ENCODE measurements at places on chromosomes 4 and X. TPM values are rescaled to one million over a fixed set of nuclear protein-coding genes. Genes with fewer than 3 reads are reported as not detected.
A peak's percentile ranks its signal among the peaks of the same experiment; 100 is the strongest.

DNA sequence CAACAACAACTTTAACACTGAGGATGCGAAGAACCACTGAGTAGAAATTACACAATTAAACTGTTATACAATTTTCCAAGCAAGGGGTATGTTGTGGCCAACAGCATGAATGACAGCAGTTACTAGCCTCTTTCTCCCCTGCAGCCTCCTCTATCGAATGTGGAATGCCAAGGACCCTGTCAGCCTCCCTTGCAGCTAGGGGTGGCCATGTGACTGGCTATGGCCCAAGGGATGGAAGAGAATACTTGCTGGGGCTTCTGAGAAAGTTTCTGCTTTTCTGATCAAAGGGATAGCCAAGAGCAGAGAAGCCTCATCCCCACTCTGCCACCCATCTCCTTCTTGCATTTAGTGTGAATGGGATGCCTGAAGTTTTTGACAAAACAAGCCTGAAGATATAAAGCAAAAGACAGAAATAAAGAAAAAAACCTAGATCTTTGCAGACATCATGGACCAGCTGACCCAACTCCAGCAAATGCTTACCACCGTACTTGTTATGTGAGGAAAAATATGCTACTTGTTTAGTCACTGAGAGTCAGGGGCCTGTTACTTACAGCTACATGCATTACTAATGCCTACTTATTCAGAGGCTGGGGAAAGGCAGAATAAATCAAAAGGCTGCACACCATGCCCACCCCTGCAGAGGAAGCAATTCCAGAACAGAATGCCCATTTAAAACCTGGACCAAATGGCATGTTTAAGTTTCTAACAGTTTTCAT is 32.0 kb downstream of the DCTD start:
- no peak overlapping the region for H3K27ac ChIP-seq
- ATAC-seq: no peak
- no peak overlapping the region for H3K4me3 ChIP-seq

GRCh38 chr4:98601708-98602107 is 56.7 kb downstream of the TSPAN5 start:
- H3K36me3 ChIP-seq: no peaks in the 10 kb centered on the region
- no peak overlapping the region for H3K27ac ChIP-seq
- H3K4me1 ChIP-seq: no peaks in the 10 kb centered on the region
- ATAC-seq: no peak
- no peak overlapping the region for H3K4me3 ChIP-seq

Gene CNGA1
- 1.8 TPM for total RNA-seq

DNA sequence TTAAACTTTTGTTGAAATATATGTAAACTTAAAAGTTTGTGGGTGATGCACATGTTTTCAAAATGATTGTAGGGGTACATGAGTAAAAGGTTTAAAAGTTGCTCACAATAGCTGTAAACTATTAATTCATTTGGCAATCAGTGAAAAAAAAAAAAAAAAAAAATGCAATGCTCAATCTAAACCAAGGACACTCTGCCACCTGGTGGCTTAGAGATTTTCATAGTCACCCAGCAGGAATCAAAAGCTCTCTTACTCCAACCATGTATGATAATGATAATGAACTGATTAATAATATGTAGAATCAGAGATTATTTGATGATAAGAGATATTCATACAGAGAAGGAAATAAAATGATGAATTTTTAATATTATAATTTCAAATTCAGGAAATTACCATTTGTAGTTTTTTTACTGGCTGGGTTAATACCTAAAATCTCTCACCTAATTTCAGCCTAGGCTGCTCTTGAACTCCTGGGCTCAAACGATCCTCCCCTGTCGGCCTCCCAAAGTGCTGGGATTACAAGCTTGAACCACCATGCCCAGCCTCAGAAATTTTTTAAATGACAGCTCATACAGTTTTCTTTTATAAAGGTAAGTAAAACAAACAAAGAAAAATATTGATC is 46.9 kb upstream of the SLC25A4 start:
- ATAC-seq: no peak
- no peak overlapping the region for H3K4me3 ChIP-seq
- no peak overlapping the region for H3K27ac ChIP-seq
- no peaks in the 10 kb centered on the region for H3K4me1 ChIP-seq

DNA sequence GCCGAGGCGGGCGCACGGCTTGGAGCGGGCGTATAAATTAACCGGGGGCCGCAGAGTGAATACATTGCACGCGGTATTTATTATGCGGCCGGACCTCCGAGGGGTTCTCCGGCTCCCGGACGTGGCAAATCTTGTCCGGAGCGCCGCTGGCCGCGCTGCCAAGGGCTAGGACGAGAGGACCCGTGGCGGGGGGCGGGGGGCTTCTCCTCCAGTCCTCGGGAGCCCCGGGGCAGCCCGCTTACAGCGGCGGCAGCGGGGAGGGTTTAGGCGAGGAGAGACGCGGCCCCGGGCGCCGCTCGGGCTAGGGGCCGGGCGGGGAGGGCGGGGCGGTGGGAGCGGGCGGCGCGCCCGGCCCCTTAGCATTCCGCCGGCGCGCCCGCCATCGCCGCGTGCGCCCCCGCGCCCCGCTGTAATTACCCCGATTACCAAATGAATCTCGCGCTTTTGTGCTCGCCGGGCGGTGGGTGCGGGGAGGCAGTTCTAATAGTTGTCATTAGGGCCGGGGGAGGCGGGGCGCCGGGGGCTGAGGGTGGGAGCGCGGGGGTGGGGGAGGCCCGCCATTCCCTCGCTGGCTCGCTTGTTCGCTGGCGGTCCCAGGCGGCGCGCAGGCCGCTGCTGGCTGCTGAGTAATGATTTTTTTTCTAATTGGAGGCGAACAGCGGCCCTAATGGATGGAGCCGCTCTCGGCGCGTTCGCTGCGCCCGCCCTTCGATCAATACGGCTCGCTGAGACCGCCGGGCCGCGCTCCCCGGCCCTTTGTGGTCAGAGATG is 276.6 kb downstream of the BCOR start:
- H3K27ac ChIP-seq: no peak overlapping the region
- ATAC-seq: peak; percentile 34
- H3K4me1 ChIP-seq: no peaks in the 10 kb centered on the region

DNA sequence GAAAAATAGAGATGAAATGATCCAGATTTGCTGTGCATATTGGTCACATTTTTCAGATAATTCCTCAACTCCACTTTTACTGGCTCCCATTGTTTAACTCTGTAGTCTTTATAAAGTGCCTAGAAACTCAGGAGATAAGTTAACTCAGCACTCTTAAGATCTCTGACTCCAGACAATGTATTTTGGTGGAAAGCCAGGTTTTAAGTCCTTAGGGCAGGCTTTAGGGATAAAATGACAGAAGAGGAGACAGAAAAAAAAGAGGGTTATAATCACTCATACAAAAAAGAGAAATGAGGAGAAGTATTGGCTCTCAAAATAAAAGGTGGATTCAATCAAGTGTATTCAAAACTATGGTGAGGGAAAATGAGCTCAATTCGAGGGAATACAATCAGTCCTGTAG is 674.8 kb upstream of the INTU start:
- no peak overlapping the region for H3K27ac ChIP-seq
- no peak overlapping the region for H3K4me3 ChIP-seq
- no peaks in the 10 kb centered on the region for H3K36me3 ChIP-seq
- H3K27me3 ChIP-seq: no peaks in the 10 kb centered on the region
- H3K4me1 ChIP-seq: no peaks in the 10 kb centered on the region

DNA sequence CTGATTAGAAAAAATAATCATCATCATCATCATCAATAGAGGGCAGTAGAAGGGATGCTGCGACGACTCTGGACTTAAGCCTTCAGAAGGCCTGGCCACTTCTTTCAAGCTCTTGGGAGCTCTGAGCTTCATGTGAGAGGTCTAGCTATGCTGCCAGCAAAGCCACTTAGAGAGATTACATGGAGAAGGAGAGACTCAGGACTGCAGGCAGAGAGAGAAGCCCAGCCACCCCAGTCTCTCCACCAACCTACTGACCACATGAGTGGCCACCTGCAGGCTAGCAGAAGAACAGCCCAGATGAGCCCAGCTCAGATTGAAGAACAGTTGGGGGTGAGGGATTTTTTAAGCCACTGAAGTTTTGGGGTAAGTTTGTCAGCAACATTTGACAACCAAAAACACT is 17.1 kb upstream of the TMEM150C start:
- H3K27ac ChIP-seq: no peak overlapping the region
- H3K4me3 ChIP-seq: no peak overlapping the region

DNA sequence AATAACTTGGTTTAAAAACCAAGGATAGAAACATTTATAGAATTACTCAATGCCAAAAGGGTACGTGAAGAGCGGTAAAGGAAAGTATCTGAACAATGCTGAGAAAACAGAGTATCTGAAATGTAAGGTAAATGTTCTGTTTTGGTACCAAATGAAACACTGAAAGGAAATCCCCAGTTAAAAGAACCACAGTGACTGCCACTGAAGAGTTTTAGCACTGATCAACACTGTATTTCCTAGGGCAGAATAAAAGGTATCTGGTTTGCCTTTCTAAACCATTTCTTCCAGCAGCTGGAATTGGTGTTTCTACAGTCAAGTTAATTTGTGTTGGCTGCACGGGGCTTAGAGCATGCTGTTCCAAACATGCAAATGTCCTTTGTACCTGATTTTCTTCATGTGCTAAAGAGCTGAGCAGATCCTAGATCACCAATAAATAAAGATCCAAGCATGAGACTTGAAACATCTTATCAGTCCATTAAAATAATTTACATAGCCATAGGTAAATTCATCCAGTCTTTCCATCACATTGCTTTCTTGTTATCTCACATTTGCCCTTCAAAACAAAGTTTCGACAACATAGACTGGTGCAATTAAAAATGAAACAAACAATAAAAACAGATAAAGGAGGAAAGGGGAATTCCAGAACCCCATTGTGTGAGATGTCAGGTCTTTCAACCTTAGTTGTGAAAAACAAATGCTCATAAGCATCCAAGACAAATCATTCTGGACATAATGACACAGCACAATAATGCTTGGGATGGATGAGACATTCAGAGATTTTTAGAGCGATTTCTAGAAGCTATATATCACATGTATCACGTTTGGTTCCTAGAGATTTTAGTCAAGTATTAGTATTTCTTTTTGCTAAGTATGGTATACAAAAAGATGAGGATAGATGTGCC is 38.6 kb downstream of the MFAP3L start:
- H3K4me3 ChIP-seq: no peak overlapping the region
- no peaks in the 10 kb centered on the region for H3K4me1 ChIP-seq
- H3K27ac ChIP-seq: no peak overlapping the region
- no peaks in the 10 kb centered on the region for H3K36me3 ChIP-seq
- no peak for ATAC-seq

DNA sequence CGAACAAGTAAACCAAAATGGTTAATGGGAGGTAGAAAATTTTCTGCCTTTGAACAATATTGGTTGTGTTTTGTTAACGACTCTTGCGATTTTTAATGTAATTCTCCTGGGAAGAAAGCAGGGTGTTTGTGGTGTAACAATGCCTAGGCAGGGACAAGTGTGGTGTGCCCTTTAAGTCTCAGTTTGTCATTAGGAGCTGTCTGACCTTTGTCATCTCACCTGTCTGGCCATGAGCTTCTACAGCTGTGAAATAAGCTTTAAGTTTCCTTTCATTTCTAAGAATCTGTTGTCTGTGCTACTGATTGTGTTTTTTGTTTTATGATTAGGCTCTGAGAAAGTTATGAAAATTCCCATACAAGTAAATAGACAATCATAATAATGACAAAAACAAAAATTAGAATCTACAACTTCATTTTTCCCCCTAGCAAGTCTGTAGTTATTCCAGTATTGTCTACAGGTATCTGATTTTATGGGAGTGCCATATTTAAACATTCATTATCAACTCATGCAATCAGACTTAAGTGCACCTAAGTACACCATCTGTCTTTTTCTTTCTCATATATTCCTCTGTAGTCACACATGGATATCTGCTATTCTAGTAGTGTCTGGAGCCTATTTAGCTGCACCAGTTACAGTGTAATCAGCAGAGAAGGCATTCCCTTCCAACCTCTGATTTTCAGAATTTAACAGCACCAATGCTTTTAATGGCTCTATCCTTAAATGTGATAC is 203.5 kb downstream of the PPARGC1A start:
- no peaks in the 10 kb centered on the region for H3K27me3 ChIP-seq
- ATAC-seq: no peak
- H3K4me3 ChIP-seq: no peak overlapping the region
- H3K27ac ChIP-seq: no peak overlapping the region
- no peaks in the 10 kb centered on the region for H3K36me3 ChIP-seq
- no peaks in the 10 kb centered on the region for H3K4me1 ChIP-seq

Gene FAM9A
- total RNA-seq: not detected

DNA sequence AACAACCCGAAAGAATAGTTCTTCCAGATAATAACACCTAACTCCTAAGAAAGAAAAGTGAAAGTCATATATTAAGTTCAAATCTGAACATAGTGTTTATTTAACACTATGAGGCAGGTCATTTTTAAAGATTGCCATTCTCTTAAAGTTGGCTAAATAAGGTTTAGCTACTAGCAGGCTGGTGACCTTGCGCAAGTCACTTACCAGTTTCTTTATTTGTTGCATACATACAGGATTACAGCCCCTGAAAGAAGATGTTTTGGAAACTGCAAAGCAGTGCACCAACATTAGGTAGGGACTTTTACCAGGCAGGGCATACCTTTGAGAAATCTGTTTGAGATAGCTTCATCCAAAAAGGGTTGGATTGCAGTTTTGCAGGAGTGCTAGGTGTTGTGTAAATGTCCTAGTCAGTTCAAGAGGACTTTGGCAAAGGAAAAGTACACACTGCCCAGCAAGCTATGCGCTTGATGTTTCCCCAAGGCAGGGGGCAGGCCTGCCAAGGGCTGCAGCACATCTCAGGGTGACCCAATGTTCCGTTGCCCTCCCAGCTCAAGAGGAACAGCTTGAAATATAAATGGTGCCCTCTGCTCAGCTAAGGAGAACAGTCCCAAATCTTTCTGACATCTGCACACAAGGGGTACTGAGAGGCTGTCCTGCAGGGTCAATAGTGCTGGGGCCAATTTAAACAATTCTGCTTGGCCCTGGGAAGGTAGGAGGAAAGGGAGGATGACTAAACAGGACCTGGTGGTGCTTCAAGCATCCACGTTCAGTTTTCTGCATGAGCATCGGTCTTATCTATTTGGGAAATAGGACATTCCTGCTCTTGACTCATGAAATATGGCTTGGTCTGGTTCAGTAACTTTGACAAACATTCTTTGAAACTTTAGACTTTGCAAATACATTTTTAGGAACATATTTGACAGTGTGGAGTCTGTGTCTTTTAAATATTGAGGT is 130.8 kb downstream of the COL4A6 start:
- no peaks in the 10 kb centered on the region for H3K27me3 ChIP-seq
- peak overlapping the region; percentile 68 for H3K27ac ChIP-seq
- H3K4me3 ChIP-seq: no peak overlapping the region
- H3K4me1 ChIP-seq: peaks cover 5% of the 10 kb centered on the region

DNA sequence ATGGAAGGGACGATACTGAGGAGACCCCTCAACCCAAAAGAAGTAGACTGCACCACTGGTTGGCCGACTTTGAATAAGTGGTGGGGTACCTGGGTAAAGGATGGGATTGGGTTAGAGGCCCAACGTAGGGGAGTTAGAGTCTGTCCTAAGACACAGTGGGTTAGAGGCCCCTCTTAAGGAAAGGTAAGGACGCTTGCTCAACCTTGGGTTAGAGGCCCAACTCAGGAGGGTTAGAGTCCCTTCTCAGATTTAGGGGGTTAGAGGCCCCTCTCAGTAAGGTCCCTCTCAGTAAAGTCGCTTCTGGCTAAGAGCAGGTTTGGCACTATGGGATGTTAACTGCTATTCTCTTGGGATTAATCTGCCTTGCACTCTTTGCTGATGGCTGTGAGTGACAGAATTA is 81.3 kb downstream of the ACOX3 start:
- H3K27me3 ChIP-seq: no peaks in the 10 kb centered on the region
- no peak overlapping the region for H3K27ac ChIP-seq
- no peak overlapping the region for H3K4me3 ChIP-seq
- H3K4me1 ChIP-seq: peaks cover 57% of the 10 kb centered on the region

Measured in gastroesophageal sphincter (tissue), 4 donors.